ENCODE measurements at places on chromosomes 11 and 22. TPM values are rescaled to one million over a fixed set of nuclear protein-coding genes. Genes with fewer than 3 reads are reported as not detected.

DNA sequence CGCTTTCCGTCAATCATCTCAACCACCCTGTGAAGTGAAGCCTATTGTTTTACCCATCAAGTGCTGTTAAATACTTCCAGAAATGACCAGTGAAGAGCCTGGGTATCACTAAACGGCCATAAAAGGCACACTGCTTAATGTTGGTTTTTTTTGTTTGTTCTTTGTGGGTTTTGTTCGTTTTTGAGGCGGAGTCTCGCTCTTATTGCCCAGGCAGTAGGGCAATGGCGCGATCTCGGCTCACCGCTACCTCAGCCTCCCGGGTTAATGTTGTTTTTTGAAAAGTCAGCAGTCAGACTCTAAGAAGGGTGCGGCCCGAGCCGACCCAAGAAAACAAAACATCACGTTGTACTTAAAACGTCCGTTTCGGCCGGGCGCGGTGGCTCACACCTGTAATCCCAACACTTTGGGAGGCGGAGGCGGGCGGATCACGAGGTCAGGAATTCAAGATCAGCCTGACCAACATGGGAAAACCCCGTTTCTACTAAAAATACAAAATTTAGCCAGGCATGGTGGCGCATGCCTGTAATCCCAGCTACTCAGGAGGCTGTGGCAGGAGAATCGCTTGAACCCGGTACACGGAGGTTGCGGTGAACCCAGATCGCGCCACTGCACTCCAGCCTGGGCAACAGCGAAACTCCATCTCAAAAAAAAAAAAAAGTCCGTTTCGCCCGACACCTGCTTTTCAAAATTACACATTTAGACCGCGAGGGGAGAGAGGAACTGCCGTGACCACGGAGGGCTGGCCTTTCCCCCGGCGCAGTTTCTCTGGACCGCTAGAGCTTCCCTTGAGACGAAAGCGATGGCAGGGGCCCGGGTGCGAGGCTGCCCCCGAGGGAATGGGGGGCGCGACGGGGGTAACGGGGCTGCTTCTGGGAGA lies 714 bp downstream of the CD59 start:
- peak; percentile 39 for DNase-seq

CACNA1I gene
- total RNA-seq: 0.05 TPM

SCUBE2 gene
- total RNA-seq: 1.8 TPM

TRIM48 gene
- not detected for total RNA-seq

F2 gene
- total RNA-seq: not detected

C11orf87 gene
- 0.14 TPM for total RNA-seq

DNA sequence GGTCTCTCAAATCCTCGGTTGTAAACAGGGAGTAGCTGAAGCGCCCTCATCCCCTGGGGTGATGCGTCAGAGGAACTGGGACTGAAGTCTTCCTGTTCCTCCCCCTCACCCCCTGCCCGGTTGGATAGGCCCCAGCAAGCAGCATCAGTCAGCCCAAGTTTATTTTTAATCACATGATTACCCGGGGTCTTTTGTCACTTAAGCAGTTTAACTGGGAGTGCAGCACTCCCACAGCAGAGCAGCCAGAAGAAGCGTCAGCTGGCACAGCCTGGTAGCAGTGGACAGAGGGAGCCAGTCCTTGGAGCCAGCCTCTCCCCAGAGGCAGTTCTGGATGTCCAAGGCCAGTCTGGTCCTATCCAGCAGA lies 342.1 kb downstream of the CTTN start:
- DNase-seq: no peak

TIMM10B gene
- total RNA-seq: 17.9 TPM

BRSK2 gene
- 0.52 TPM for total RNA-seq

DNA sequence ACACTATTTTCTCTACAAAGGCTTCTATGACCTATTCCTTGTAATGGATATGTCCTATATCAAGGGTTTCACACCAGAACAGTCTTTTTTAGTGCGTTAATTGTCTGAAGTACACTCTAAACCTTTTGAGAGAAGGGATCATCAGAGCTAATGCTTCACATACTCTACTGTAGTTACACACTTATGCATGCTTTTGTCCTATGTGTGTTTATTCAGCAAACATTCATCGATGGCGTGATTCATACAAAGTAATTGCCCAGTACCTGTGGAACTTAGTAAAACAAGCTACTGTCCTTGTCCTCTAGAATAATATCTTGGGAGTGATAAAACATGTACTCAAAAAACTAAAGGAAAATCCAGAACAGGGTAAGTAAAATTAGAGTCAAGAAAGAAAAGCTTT lies 139.2 kb downstream of the GUCY1A2 start:
- no peak for DNase-seq

HBD gene
- total RNA-seq: not detected

LDLRAD3 gene
- total RNA-seq: 1.0 TPM

UBQLNL gene
- total RNA-seq: not detected

- no peak for DNase-seq
Measured at GRCh38 chr11:66272596-66272995, 4.2 kb downstream of the RAB1B start.

DNA sequence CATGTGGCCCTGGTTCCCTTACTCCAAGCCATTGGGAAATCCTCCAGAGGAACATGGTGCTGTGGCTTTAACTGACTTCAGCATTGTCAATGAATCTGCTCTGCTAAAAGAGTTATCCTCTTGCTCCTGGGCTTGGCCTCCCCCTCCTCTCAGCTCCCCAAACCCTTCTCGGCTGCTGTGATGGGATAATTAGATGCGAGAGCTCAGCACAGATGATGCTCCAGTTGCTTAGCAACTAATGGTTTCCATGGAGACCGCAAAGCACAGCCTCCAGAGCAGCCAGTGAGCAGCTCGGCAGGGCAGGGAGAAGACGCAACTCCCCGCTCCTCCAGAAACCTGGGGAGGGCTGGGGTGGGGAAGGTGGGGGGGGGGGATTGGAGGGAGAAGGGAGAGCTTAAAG lies 2.8 kb upstream of the UPK2 start:
- no peak for DNase-seq

DNA sequence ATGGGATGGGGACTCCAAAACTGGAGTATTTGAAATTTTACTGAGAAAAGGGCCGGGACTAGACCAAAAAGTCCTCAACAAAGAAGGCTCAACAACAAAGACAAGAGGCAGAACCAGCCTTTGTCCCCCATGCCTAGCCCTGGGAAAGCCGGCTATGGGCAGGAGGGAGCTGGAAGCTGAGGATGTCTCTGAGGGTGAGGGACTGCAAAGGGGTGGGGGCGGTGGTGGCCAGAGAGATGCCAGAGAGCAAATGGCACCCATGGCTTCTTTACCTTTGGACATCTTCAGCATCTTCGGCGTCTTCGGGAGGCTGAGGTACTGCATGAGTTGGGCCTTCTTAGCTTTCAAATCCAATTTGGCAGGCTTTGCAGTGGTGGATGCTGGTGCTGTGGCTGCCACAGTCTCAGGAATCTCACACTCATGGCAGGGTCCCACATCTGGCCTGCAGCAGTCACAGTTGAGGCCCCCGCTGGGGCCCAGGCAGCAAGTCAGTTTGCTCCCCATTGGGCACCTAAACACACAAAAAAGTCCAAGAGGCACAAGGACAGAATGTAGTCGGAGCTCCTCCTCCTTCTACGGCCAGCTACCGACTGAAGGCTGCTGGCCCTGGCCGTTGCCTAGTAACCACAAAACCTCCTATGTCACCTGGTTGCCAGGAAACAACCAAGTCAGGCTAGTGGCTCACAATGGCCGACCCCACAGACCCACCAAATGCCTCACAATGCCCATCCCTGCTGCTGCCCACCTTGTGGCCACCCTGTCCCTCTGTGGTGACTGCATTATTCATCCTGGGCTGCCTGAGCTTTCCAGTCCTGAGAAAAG lies at the start of gene C22orf42:
TSS of gene C22orf42 (minus strand) at position 592 of the 822 bp plus-strand sequence. CDS start at position 504, 88 bp downstream.
- no peak for DNase-seq

Measured in left ventricle myocardium inferior (tissue), 1 donor.